ENCODE measurements at places on chromosomes 2 and 18.

- no peak for DNase-seq
Observed at GRCh38 chr2:68753318-68753717, 18.7 kb downstream of the ARHGAP25 start.

- DNase-seq = no peak
Observed at GRCh38 chr18:13308369-13308768, 89.8 kb downstream of the LDLRAD4 start.

DNA sequence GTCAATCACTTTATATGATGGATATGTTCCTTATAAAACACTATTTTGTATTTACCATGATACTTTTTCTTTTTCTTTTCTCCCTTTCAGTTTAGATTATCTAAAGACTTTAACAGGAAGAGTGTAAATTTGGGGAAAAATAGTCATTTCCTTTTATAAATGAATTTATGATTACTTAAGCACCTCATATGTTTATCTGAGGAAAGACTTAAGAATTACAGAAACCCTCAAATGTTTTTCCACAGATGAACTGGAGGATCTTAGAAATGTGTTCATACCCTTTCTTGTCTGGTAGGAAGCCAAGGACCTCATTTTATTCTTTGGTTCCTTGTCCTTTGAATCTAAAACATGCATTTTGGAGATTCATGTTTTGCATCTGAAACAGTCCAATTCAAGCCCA is 36.7 kb downstream of the MAPRE2 start:
- no peak for DNase-seq

GRCh38 chr2:6800553-6800952 is 65.2 kb downstream of the CMPK2 start:
- no peak for DNase-seq
